ENCODE measurements at places on chromosomes 6 and 20.
A peak's percentile ranks its signal among the peaks of the same experiment; 100 is the strongest.

DNA sequence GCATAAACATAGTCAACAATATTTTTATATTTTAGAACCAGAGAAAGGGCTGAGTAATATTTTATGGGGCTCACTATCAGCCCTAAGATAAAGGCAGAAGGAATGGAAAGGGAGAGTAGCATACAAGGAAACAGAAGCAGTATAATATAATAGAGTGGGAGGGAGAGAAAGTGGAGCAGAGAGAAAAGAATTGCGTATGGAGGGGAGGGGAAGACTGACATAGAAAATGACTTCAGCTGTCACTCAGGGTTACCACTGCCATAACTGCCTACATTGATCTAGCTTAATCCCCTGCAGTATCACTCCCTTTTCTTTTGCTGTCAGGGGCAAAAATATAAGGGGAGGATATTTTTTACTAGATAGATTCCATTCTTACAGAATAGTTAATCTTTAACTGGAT is 1133.5 kb upstream of the MAP3K7 start:
- no peak for DNase-seq

DNA sequence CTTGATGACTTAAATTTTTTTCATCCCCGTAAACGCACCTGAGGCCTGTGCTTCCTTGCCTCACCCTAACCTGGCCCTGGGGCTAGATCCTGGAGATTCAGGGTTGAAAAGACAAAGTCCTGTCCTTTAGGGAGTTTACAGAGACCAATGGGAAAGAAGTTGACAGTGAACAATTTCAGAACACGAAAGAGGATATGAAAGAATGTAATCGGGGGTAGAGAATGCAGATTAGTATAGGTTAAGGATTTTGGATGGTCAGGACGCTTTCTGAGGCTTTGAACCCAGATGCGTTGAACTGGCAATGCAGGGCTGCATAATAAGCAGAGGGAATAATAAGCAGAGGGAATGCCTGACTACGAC is 1.7 kb upstream of the FBXO5 start:
- DNase-seq: peak; percentile 72

- no peak for DNase-seq
Measured at GRCh38 chr6:167659046-167659445, 167.7 kb upstream of the AFDN start.

GRCh38 chr6:54335871-54336270 is 27.6 kb downstream of the TINAG start:
- DNase-seq: no peak

GRCh38 chr20:63742381-63743024 is 2.9 kb downstream of the SLC2A4RG start:
- no peak for DNase-seq

DNA sequence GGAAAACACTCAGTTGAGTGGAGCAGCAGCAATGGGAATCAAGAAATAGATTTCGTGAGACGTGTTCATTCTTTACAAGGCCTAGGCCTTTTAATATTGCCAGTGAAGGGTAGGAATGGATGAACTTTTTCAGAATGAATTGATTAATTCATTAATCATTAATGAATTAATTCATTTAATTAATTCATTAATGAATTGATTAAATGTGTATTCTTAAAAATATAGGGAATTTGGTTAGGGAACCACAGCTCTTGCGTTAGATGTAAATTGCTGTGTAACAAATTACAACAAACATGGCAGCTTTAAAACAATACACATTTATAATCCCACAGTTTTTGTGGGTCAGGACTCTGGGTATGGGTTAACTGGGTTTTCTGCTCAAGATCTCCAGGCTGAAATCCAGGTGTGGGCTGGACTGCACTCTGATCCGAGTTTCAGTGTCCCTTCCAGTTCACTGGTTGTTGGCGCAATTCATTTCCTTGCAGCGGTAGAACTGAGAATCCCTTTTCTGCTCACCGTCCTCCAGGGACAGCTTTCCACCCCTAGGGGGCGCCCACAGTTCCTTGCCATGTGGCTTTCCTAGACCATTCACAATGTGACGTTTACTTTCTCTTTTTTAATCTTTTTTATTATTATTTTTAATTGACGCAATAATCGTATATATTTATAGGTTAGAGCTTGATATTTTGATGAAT is 32.8 kb upstream of the BCAS1 start:
- peak; percentile 73 for DNase-seq

DNA sequence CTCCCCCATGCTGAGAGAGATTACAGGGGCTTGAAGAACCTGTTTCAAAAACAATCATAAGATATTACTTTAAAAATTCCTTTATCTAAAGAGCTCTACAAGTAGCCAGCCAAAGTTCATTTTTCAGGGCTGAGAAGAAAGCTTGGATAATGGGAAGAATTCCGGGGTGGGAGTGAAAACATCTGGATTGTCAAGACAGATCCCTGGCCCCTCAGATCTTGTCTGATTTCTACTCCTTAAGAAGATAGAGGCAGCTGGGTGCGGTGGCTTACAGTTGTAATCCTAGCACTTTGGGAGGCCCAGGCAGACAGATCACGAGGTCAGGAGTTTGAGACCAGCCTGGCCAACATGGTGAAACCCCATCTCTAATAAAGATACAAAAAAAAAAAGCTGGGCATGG is 24.8 kb downstream of the TRMT6 start:
- no peak for DNase-seq

DNA sequence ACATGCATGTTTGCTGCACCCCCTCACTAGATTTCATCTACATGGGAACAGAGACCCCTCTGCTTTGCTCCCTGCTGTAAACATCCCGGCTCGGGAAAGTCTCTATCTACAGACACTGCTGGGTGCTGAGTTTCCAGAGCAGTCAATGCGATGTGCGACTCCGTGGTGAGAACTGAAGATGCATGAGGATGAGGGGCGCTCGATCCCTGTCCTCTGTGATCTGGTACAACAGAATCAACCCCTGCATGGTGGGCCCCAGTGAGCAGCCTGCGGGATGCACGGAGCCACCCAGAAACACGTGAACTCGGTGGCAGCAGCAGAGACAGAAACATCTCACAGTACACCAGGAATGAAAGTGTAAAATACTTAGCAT is 83.1 kb downstream of the THBS2 start:
- no peak for DNase-seq

GRCh38 chr6:44661221-44662008 is 273.9 kb downstream of the CDC5L start:
- no peak for DNase-seq

- no peak for DNase-seq
Measured at GRCh38 chr6:148934961-148935360, 188.1 kb downstream of the UST start.

- DNase-seq: no peak
Measured at GRCh38 chr20:37729452-37729851, 35.6 kb downstream of the CTNNBL1 start.

GRCh38 chr6:169890049-169890448 is 138.6 kb downstream of the ERMARD start:
- DNase-seq: no peak

- no peak for DNase-seq
Measured at GRCh38 chr20:42686057-42686456, 503.6 kb downstream of the PTPRT start.

DNA sequence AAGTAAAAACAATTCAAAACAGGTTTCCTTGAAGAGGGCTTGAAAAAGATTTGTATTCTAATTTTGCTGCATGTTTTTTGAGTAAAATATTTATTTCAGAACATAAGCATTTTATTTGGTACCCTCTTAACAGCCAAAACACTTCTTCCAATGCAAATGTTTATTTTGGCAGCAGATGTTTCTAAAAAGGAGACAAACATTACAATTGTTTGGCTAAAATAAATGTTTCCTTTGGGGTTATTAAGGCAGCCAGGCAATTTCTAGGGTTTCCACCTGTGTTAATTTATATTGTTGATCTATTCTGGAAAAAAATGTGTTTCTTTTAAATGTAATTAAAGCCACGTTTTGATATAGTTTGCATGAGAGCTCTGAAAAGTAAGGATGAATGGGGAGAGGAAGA is 56.6 kb downstream of the ARID1B start:
- no peak for DNase-seq

GRCh38 chr20:20697325-20697845 is 15.1 kb downstream of the RALGAPA2 start:
- no peak for DNase-seq

GRCh38 chr6:128723667-128724066 is 159.3 kb upstream of the LAMA2 start:
- DNase-seq: no peak

GRCh38 chr6:107550241-107550840 is 60.4 kb downstream of the SOBP start:
- DNase-seq: no peak

- DNase-seq: peak; percentile 2
Measured at GRCh38 chr6:106974999-106975737, 639 bp upstream of the CD24 start.

DNA sequence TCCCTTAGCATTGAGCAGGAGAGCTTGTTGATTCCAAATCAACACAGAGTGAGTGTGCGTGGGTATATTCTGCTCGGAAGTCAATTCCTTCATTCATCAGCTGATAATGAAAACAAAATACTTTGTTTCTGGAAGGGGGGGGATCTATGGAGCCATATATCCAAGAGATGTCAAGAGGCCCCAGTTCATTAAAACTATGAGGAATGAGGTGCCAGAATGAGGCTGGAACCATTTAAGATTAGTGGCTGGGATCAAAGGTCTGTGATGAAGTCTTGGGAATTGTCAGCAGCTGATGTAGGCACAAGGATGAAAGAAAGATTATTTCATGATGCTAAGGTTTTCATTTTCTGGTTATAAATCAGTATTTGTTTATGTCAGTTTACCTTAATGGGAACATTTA is 30.5 kb upstream of the PLEKHG1 start:
- DNase-seq: no peak

DNA sequence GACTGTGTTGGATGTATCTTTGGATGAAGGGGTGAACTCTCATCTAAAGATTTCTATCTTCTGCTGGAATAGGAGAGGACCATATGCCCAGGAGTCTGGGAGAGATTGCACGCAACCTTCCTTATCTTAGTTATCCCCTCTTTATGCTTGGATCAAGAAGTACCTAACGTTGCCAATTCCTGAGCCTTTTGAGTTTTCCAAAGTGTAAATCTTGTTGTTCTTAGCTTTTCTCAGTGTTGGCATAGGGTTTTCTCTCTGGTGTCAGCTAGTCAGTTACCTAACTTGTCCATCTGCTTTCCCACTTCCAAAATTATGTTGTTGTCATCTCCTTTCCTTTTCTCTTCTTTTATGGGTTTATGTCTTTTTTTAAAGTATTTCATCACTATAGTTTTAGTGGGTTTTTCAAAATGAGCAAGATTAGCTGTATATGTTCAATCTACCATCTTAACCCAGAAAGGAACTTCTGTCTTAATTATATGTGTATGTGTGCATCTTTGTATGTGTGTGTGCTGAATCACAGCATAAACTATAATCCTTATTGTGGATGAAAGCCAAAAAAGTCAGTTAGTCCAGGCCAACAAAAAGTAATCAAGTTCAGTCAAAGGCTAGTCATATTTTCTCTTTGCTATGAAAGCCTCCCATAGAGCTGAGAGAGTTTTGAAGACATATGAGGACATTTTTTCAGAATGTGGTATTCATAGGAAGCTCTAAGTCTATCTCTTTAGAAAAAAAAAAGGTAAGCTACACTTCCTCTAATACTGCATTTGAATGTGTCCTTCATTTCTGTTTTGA is 72.1 kb downstream of the KHDC1L start:
- DNase-seq: no peak

DNA sequence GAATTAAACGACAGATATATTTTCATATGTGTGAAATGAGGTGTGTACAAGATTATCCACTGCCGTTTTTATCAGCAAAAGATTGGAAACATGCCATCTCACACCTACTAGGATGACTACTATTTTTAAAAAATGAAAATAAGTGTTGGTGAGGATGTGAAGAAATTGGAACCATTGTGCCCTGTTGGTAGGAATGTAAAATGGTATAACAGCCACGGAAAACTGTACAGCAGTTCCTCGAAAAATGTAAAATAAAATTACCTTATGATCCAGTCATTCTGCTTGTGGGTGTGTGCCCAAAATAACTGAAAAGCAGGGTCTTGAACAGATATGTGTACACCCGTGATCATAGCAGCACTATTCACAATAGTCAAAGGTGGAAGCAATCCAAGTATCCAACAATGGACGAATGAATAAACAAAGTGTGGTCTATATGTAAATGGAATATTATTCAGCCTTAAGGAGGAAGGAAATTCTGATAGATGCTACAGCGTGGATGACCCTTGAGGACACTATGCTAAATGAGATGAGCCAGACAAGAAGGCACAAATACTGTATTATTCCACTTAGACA is 27.0 kb upstream of the CCN5 start:
- DNase-seq: no peak

DNA sequence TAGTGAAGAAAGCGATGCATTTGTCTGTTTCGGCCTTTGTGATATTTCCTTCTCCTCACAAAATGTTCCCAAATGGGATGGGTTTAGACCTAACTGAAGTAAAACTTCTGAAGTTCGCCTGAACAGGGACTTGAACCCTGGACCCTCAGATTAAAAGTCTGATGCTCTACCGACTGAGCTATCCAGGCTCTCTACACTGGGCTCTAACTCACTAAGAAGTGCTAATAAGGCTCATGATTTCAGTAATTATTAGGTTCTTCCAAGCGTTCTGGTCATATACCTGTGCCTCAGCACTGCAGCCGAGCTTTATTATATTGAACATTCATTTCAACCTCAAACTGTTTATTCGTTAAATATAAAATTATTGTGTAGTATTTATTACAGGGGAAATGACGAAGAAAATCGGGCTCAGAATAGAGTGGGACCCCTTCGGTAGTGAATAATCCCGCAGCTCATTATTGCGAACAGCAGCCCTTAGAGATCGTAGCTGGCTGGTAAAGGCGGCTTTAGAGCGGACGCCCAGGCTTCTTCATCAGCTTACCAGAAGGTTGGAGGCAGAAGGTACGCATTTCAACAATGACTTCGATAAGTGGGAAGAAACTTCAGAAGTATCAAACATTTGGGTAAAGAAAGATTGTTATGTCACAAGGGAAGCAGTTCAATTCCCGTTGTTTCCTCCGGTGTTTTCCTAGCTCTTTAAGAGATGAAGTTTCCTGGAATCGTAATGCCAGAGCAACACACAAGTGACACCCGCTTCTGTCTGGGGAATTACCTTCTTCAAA is 119.0 kb upstream of the ZNF184 start:
- DNase-seq: peak; percentile 25

DNA sequence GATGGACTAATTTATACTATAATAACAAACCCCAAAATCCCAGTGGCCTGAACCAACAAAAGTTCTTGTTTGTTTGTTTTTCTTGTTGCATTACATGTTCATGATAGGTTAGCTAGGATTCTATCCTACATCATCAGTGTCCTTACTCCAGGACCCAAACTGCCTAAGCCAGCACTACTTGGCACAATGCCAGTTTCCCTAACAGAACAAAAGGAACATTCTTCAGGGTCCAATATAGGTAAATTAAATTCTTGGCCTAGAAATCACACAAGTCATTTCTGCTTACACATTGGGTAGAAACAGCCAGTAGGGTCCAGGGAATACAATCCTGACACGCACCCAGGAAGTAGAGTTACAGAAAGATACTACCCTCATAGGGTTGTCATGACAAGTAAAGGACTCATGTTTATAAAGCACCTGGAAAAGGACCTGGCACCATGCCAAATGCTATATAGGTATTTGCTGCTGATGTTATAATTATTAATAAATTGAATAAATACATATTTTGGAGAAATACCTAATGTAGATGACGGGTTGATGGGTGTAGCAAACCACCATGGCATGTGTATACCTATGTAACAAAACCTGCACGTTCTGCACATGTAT is 38.8 kb downstream of the RCAN2 start:
- DNase-seq: no peak

GRCh38 chr6:168100803-168101589 is 22.0 kb upstream of the FRMD1 start:
- DNase-seq: no peak

All from MV-4-11 (cell line).